Fibroblast of pulmonary artery (primary cell): ENCODE measurements at places on chromosomes 3 and 15.

DNA sequence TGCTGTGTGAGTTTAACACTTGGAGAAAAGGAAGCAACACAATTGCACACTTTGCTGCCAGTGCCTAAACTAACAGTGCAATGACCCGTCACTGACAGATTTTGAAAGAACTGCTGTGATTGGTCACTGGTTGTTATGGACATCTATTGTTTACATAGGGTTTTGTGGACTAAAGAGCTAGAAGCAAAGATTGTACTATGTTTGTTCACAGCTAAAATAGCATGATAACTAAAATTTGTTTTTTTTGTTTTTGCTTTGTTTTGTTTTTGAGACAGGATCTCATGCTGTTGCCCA is 112.4 kb upstream of the GOLGA8J start:
- DNase-seq: no peak

DNA sequence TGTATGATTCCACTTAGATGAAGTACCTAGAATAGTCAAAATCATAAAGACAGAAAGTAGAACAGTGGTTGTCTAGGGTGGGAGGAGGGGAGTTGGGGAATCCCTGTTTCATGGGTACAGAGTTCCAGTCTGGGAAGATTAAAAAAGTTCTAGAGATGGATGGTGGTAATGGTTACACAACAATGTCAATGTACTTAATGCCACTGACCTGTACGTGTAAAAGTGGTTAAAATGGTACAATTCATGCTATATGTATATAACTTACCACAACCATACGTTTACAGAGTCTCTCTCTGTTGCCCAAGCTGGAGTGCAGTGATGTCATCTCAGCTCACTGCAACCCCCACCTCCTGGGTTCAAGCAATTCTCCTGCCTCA is 6.5 kb downstream of the SFMBT1 start:
- DNase-seq: no peak

DNA sequence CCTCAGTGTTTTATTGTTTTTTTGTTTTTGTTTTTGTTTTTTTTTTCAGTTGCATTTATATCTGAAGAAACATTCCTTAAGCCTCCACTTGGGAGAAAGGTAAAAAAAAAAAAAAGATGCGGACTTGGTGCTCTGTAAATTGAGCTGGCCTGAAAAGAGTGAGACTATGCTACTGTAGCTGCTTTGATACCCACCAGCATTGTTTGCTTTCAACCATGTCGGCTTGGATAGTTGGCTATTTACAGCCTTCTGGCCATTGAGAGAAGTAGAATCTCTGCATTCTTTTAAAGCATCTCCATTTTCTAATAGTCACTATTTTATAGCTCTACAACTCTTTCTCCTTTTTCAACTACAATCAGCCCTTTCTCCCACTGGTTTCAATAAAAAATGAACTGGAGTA is 149.6 kb downstream of the ZIC4 start:
- DNase-seq: no peak

DNA sequence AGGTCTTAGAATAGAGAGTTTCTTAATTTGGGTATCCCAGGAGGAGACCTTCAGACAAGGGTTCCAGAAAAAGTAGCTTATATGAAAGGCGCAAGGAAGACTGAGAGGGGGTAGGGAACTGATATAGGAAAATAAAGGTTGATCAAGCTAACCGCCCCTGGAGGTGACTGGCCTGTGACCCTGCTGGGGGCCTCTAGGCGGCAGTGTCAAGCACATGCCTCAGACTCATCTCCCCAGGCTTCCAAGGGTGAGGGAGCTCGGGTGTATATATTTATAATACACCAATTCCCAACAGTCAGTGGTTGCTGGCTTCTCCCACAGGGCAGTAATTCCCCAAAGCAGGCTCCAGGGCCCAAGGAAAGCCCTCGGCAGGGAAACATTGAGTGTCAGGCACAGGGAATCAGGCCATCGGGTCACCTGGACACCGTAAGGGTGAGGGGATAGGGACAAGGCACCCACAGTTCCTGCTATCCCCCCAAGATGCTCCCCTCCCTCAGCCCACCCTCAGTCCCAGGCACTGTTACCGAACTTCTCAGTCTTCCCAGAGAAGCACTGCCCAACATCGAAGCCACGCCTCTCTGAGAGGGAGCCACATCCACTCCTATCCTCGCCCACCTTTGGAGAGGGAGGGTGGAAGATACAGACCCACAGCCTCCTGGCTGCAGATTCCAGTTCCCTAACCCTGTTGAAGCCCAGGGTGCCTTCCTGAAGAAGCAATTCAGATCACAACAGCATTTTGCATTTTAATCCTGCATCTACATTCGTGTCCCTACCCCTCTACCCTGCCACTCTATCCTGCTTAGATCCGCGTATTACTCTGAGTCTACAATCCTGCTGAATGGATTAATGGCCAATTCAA is 19.5 kb upstream of the CAV3 start:
- peak; percentile 7 for DNase-seq

- no peak for DNase-seq
These were observed 15.9 kb downstream of the BSN start for GRCh38 chr3:49570028-49570654.

DNA sequence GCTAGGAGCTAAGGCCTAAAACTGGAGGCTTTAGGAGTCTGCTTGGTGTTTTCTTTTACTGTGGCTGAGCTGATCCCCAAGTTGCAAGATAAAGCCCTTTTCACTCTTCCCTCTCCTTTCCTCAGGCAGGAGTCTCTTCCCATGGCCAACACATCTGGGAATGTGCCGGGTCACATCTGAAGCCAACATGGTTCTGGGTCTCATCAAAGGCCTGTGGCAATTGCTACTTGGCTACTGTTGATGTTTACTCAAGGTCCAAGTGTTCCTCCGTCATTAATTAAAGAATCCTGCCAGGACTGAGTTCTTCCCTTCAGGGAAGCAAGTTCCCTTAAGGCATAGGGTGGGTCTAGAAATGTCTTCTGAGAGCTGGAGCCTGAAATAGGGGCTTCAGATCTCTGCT is 230.2 kb downstream of the GBE1 start:
- DNase-seq: no peak

GRCh38 chr15:74179101-74179841 is 5.8 kb downstream of the ISLR start:
- DNase-seq: peak; percentile 92

DNA sequence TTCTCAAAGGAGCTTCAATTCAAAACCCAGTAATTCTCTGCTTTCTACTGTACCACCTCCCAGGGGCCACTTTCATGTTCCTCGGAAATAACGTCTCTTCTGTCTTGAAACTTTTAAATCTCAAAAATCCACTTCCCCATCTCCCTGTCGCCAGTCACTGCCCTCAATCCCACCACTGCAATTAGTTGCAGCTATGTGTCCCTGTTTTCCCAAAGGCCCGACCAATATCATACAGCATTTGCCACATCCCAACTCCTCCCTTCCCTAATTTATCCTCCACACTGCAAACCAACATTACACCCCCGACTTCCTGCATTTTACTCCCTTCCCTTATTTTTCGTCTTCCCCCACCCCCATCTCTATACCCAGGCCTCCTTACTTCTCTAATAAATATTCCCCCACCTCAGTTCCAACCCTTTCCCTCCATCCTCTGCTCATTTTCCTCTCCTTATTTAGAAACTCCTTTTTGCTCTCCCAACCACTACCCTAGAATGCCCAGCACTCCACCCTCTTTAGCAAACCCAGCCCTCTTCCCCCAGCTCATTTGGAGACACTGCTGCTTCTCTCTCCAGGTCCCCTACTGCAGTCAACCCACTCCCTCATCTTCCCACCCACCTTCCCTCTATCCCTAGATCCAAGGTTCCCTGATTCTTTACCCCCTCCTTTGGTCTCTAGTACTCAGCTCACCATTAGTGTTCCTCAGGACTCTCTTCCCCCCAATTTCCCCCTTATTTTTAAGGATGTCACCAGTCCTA is 1.1 kb downstream of the NPTN start:
- DNase-seq: peak; percentile 75

DNA sequence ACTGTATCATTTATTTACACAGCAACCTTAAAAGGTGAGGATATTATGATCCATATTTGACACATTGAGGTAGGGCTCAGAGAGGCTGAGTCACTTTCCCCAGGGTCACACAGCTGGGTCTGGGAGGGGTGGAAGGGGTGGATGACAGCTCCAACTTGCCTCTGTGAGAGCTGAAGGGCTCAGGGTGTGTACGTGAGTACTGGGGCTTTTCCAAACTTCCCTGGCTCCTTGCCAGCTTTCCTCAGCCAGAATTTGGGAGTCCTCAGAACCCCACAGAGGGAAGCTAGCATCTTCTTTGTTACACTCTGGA is 58.3 kb upstream of the SLC6A11 start:
- DNase-seq: no peak

GRCh38 chr3:101027286-101027685 is 34.1 kb upstream of the ABI3BP start:
- no peak for DNase-seq

DNA sequence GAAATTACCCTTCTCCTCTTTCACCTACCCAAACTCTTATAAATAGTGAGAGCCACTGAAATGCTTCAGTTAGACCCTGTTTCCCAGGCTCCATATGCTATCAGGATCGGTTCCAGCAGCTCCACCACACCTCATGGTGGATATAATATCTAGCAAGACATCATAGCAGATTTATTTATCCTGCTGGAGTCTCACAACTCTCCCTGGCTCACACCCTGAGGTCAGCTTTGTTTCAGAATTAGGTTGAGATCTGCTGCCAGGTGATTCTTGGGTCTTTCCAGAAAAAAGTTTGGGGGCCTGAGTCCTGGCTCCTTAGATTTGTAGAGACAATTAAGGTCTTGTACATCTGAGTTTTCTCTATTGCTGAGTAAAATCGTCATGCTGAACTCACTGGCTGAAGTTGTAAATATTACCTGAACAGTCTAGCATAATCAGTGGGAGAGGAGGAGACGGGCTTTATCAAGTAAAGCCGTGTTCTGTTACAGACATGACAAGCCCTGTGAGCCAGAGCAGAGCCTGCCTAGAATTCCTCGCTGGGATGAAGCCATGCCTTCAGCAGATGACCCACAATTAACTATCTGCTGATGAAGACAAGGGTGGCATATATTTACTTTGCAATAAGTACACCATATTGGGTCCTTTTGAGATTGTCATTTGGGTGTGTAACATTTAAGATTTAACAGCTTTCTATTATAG is 131.6 kb downstream of the STAC start:
- DNase-seq: no peak
